ENCODE measurements at places on chromosomes 7 and 10.

- DNase-seq: no peak
Measured at GRCh38 chr7:70795948-70796347, 336.0 kb upstream of the GALNT17 start.

GRCh38 chr10:5305374-5305773 lies 59.4 kb upstream of the UCN3 start:
- DNase-seq: no peak

- DNase-seq: no peak
Measured at GRCh38 chr7:28408960-28409715, 3.2 kb upstream of the CREB5 start.

DNA sequence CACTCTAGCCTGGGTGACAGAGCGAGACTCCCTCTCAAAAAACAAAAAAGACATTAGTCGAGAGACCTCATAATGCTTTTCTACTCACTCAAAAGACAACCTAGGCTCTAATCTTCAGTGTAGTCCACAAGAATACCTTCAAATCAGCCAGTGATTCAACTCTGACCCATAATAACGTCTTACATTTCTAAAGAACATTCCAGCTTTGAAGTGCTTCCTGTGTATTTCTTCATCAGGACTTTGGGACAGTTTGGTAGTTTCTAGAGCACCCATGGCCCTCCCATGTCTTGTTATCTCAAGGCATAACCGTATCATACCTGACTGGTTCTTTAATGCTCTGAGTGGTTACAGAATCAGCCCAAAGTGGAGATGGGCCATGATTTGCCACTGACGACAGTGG lies 221.3 kb downstream of the SKIDA1 start:
- no peak for DNase-seq

GRCh38 chr7:80781561-80781979 lies 137.3 kb downstream of the SEMA3C start:
- DNase-seq: no peak

GRCh38 chr10:70053218-70053840 lies 683 bp downstream of the MACROH2A2 start:
- no peak for DNase-seq

GRCh38 chr10:105707603-105708002 lies 1066.5 kb downstream of the SORCS3 start:
- DNase-seq: no peak

DNA sequence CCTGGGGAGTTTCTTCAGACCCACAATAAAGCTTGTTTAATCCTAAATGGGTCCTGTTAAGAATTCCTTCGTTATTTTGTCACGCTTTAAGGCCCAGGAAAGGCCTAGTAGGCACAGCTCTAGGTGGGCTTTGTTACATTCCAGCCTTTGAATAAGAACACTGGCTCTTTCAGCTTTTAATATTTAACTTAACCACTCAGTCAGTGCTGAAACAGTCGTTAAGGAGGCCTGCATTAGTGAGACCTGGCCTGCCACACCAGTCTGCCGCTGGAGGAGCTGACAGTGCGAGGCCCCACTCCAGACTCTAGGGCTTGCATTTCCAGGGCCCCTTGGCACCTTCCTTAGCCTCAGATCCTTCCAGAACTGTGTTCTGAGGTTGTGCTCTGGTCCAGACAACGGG lies 351.4 kb downstream of the GLRX3 start:
- no peak for DNase-seq

GRCh38 chr7:134419085-134419484 lies 39.8 kb downstream of the AKR1B1 start:
- no peak for DNase-seq

- no peak for DNase-seq
Measured at GRCh38 chr10:98154076-98154475, 19.6 kb downstream of the R3HCC1L start.

- DNase-seq: no peak
Measured at GRCh38 chr10:104276192-104276591, 7.2 kb downstream of the GSTO2 start.

DNA sequence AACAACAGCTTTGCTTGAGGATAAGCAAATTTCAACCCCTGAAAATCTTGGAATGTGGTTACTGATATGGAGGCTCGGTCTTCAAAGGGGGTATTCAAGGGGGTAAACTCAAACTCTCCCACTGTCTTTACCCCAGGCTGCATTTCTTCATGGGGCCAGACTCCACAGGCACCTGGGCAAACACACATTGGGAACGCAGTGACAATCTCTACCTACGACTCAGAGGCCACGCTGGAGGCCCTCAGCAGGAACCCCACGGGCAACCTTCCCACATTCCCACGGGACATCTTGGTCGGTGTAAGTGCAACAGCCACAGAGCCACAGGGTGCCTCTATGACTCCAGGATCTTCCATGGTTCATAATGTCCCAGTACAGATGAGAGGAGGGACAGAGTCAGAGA lies 2.2 kb upstream of the INSIG1 start:
- no peak for DNase-seq

DNA sequence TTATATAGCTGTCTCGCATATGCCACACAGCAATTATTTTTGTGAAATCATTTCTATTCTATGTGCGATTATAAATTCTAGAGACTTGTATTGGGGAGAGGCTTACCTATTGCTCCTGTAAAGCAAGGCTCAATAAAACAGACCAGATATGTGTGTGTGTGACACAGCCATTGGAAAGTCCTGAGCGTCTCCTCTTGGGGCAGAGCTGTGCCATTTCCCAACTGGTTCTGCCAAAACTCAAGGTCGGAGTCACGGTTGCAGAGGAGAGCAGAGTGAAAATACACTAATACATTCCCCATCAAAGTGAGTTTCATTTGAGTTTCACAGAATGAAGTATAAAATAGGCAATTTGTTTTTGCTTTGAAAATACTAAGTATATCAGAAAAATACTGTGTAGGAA lies 567.4 kb upstream of the FZD8 start:
- DNase-seq: no peak

DNA sequence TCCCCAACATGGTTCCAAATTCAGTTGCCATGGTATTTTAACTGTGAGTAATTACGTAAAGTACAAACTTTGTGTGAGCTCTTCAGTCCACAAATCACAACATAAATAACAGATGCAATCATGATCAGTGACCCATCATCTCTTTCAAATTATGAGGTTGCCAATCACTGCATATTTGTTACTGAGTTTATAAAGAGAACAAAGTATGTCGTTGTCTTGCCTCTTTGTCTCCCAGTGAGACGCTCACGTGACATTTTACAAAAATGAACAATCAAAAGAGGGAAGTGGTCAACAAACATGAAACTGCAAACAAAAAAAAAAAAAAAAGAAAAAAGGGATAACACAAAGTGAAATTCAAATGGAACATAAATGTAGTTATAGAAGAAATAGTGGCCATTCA lies 122.7 kb upstream of the PDSS1 start:
- DNase-seq: no peak

GRCh38 chr7:87448388-87448787 lies 27.1 kb downstream of the ABCB4 start:
- no peak for DNase-seq

GRCh38 chr7:151035026-151035717 lies 6.9 kb downstream of the ABCB8 start:
- DNase-seq: no peak

DNA sequence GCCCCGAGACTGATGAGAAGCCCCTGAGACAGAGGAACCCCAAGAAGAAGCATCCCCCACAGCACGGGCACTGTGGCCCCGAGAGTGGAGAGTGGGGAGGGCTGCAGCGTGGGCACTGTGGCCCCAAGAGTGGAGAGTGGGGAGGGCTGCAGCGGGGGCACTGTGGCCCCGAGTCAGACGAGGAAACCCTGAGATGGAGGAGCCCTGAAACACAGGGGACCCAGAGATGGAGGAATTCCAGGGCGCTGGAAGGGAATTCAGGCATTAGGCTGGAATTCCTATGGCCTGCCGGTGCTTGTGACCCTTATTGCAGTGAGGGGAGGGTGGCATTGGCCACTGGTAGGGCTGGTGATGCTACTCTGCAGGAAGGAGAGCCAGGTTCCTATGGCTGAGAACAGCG lies 168.6 kb upstream of the SHH start:
- DNase-seq: no peak

GRCh38 chr7:136884492-136884891 lies 16.0 kb downstream of the CHRM2 start:
- no peak for DNase-seq

GRCh38 chr10:124587811-124588211 lies 126.2 kb downstream of the LHPP start:
- DNase-seq: no peak

DNA sequence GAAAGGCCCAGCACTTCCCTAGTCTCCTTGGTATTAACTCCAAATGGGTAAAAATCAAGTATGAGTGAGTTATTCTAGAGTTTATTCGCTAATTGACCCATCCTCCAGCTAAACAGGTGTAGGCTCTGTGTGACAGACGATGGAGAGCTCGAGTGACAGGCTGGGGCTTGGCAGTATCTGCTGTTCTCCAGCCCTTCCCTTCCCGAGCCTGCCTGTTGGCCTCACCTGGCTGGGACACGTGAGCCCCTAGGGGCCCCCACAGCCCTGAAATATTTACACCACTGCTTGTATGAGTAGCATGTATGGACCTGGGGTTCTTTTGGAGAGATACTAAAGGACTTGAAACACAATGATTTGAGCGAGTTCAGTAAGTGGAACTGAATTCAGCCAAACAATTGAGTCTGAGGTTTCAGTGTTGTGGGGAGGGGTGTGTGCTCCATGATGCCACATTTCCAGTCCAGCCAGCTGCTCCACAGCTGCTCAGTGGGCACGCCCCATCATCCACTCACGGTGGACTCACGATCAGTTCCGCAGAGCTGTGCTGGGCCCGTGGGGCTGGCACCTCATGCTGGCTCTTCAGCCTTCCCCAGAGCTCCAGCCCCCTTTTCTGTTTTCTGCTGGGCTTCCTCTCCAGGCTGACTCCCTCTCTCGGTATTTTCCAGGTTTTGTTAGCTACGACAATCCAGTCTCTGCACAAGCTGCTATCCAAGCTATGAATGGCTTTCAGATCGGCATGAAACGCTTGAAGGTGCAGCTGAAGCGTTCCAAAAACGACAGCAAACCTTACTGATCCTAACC lies 283.0 kb downstream of the USP6NL start:
- no peak for DNase-seq

DNA sequence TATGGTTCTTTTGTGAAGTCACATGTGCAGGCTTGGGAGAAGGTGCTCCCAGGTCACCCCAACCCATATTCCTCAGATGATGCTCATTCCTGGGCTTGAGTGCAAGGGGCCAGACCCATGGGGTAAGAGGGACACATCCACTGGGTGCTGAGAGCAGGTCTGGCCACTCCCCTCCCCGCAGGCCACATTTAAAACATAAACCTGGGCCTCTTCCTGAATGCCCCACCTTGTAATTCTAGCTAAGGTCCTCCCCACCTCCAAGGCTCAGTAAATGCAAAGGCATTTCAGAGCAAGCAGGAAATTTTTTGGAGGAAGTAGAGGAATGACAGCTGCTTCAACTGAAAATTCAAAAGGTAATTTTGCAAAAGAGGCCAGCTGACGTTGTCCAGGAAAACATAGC lies 172.5 kb downstream of the ARHGAP21 start:
- DNase-seq: no peak

- no peak for DNase-seq
Measured at GRCh38 chr10:7297094-7297493, 113.7 kb downstream of the SFMBT2 start.

- no peak for DNase-seq
Measured at GRCh38 chr7:1972744-1973143, 260.0 kb downstream of the MAD1L1 start.

- no peak for DNase-seq
Measured at GRCh38 chr10:79237454-79238157, 109.7 kb upstream of the PPIF start.

DNA sequence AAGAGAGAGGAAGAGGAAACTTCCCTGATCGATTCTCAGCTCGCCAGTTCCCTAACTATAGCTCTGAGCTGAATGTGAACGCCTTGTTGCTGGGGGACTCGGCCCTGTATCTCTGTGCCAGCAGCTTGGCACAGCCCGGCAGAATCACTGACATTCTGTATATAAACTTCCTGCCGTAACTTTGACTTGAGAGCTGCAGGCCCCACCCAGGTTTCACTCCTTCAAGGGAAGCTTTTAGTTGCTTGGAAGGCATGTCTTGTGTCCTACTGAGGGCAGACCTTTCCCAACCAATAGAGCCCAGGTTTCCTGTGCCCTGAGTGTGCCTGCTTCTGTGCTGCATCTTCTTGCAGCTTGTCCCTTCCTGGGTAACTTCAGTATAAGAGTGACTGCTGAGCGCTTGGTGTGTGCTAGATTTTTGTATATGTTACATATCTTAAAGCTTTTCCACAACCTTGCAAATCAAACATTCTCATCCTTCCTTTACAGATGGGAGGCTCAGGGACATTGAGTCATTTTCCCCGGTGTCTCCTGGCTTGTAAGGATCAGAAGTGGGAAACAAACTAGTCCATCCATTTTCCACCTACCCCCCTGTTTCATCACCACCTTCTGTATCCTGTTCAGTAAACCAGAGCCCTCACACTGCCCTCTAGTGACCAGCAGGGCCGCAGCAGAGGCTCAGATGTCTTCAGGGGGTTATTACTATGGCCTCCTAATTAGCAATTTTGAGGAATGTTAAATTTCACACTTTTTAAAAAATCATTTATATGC lies 225.2 kb upstream of the PRSS58 start:
- peak; percentile 71 for DNase-seq

GRCh38 chr10:123257904-123258456 lies 103.8 kb downstream of the BUB3 start:
- DNase-seq: no peak

DNA sequence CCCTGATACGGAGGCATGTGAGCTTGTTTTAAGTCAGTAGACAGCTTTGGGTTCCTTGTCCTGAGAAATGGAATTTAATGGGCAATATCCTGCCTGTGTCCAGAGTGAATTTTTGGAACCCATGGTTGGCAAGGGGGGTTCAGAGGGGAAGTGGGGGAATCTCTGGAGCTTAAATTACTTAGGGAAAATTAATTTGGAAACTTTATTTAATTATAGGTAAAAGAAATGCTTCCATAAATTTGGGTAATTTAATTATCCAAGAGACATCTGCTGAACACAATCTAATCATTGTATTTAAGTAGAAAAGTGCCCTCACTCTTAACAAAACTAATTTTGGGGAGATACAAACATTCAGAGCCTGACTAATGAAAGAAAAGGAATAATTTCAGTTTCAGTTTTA lies 99.7 kb downstream of the PLXNA4 start:
- DNase-seq: no peak

- peak; percentile 68 for DNase-seq
Measured at GRCh38 chr10:17616403-17617030, 657 bp downstream of the HACD1 start.

DNA sequence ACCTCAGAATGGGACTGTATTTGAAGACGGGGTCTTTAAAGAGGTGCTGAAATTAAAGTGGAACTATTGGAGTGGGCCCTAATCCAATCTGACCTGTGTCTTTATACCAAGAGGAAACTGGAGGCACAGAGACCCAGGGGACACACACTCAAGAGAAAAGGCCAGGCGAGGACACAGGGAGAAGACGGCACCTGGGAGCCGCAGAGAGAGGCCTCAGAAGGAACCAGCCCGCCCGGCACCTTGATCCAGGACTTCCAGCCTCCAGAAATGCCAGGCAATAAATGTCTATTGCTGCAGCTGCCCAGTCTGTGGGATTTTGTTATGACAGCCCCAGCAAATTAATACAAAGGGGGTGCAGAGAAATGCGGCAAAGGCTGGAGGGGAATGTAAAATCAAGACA lies 10.5 kb downstream of the CARD11 start:
- DNase-seq: no peak
